ENCODE measurements at places on chromosomes 7 and 10.
A peak's percentile ranks its signal among the peaks of the same experiment; 100 is the strongest.

DNA sequence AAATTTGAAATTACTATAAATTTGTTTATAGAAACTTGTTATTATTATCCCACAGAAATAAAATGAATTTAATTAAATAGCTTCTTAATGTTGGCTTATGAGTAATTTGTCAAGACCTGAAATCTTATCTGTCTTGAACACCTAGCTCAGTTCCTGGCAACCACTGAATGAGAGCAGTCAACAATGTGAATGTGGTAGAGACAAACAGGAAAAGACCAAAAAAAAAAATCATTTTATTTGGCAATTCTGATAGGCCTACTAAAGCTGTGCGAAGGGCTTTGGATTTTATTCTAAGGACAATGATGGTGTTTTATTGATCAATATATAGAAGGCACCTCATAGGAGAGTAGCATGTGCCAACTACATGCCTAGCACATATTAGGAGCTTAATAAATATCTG lies 127.8 kb upstream of the RSU1 start:
- DNase-seq = no peak

DNA sequence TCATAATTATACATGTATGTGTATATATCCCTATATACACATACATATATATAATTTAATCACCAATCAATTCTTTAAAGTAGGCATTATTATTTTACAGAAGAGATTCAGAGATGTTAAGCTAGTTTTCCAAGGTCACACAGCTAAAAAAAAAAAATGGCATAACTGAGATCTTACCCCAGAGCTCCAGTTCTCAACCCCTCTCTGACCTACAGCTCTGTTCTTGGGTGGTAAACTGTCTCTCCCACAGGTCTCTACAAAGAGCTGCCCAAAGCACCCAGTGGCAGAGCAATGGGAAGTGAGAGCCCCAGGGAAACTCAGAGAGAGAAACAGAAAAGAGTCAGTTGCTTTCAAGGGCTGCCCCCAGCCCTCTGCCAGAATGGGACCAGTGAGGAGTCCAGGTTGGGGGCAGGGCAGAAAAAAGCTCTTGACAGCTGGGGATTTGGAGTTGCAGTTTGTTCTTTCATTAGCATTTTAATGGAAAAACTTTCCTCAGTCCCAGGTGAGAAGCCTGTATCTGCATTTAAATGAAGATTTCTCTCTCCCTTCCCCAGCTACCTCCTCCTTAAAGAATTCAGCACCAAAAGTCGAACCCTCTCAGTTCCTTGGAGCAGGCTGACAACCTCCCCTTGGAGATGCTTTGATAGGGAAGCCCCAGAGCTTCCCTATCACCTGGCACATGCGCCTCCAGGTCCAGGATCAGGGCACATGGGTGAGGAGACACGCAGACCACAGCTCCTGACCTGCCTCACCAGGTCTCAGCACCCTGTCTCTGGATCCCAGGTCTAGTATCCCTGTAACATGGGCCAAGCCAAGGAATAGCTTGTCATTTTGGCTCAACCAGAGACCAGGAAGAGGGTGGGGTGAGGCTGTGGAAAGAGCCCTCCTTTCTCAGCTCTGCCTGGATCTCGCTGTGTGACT lies 388.1 kb downstream of the PLXNA4 start:
- DNase-seq = no peak

DNA sequence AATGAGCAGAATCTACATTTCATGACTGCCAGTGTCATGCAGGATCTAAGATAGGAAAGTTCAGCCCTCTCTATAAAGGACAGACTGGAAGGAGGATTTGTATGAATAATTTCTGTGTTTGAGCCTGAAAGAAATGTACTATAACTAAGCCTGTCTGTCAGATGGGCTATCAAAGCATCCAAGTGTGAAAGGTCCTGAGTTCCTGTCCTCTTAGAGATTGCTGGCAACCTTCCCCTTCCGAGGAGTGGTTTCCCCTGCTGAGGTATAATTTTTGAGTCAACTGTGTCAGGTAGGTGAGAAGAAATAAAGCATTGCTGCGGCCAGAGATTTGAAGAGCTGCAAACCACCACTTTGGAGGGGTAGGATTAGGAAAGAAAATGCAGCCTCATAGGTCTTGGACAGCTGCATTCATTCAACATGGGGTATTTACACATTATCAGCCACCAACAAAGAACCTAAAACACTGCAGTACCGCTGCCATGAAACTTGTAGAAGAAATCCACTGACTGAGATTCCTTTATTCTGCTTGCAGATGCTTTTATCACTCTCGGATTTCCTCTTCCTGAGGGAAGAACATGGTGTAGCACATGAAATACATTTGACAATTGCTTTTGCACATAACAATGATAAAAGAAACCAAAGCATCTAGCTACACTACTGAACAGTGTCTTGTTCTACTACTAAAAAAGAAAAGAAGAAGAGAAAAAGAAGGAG lies 189.1 kb downstream of the DGKI start:
- no peak for DNase-seq

DNA sequence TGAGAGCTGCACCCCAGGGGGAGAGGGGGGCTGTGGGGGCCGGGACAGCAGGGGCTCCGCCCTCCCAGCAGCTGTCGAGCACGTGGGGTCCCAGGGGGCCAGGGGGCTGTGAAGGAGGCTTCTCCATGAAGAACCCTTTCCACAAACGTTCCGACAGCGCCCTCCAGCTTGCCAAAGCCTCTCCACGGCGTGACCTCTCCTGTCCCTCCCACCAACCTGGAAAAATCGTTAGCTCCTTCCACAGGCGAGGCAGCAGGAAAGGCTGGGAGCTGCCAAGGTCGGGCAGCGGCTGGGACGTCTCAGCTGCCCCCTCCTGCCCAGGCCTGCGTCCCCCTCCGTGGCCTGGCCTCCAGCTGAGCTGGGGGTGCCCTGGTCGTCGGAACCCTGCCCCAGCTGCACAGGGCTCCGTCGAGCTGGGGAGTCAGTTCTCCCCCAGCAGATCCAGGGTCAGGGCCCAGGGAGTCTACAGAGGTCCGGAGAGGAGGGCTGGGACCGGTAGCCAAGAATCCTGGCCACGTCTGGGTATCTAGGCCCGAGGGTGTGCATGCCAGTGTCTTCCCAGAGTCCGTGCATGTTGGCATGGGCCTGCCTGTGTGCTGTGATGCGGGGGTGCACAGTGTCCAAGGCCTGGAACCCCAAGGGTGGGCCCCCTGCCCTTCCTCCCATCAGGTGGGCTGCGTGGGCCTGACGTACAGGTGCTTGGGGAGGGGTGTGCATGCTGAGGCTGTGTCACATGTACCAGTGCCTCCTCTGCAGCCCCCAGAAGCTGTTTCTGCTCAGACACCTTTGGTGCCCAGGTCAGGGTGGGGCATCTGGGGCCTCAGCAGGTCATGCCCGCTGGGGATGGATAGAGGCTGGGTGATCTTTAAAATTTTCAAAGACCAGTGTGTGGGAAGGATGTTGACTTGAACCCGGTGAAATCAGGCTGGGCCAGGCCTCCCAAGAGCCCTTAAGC lies 66.5 kb downstream of the UNCX start:
- DNase-seq = no peak

DNA sequence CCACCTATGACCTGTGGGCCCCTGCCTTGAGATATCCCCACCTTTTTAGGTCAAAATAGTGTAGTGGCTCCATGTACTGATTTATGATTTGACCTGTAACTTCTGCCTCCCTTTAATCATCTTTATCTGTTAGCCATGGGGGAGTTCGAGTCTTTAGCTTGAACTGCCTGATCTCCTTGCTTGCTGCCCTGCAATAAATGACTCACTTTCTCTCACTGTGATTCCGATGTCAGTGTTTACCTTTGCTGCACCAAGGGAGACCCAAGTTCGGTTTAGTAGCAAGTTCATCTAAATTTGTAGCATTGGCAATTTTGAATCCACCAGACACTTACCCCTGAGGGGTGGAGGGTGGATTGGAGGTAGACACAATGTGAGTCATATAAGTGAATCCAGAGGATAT lies 814.6 kb upstream of the AUTS2 start:
- DNase-seq = no peak

DNA sequence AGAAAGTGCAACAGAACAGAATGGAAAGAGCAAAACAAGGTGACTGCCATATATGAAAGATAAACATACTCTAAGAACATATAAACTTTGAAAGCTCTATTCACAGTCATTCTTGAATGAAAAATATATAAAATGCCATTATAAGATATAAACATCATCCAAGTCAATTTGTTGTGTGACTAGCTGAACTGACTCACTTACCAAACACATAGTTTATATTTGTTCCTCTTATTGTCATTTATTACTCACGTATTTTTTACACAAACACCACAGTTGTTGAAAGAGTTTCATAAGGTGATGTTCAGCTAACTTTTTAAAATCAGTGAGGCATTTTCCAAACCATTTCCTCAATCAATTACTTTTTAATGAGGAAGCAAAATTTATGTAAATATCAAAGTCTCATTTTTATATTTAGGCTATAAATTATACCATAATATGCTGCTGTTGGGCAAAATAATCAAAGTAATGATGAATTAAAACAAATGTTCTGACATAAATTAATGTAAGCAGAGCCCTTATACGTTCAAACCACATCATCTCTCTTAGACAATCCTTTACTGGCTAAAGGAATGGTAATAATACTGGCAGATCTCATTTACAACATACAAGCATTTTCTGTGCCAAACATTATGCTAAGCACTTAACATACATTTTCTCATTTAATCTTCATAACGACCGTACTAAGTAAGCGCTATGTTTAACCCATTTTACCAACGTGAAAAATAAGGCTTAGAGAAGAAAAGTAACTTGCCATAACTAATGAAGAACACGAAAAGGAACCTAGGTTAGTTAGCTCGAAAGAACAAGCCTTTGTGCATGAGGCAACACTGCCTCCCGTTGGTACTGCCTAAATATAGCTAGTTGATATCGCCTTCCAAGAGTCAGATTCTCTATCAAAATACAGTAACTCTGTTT lies 7.3 kb downstream of the LRRN3 start:
- DNase-seq = no peak

DNA sequence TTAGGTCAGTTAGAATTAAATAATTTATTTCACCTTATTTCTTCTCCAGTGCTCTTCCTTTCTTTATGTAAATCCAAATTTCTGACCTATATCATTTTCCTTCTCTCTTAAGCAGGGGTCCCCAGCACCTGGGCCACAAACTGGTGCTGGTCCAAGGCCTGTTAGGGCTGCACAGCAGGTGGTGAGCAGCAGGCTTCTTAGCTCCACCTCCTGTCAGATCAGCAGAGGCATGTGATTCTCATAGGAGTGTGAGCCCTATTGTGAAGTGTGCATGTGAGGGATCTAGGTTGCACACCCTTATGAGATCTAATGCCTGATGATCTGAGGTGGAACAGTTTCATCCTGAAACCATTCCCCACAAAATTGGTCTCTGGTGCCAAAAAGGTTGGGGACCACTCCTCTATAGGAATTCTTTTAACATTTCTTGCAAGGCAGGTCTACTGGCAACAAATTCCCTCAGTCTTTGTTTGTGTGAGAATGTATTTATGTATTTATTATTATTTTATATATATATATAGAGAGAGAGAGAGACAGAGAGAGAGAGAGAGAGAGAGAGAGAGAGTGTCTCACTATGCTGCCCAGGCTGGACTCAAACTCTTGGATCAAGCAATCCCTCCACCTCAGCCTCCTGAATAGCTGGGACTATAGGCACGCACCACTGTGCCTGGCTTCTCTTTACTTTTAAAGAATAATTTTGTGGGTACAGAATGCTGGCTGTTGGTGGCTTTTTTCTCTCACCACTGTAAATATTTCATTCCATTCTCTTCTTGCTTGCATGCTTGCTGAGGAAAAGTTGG lies 4.3 kb upstream of the ABCC2 start:
- DNase-seq = no peak

- DNase-seq = no peak
These were observed 7.9 kb upstream of the WIPF3 start for GRCh38 chr7:29798422-29798821.

GRCh38 chr10:43706166-43706565 lies 57.5 kb upstream of the ZNF32 start:
- no peak for DNase-seq

DNA sequence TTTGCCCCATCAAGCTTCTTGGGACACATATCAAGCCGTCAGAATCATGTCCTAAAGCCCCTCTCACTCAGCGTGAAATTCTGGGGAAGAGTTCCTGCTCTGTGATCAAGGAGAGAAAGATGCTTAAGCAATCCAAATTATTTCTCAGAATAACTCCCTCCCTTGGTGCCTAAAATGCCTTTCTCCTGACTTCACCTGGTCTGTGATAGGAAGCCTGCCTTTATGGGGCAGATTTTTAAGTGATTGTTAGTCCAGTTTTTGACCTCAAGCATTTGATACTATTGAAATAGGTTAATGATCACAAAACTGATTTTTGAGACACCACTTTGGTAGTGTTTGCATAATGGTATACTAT lies 76.4 kb upstream of the MAGI2 start:
- no peak for DNase-seq

GRCh38 chr7:47357863-47358262 lies 224.0 kb downstream of the TNS3 start:
- DNase-seq = no peak

GRCh38 chr7:44497155-44498027 lies 6.9 kb upstream of the NUDCD3 start:
- DNase-seq = no peak

- no peak for DNase-seq
These were observed 610.6 kb upstream of the NRP1 start for GRCh38 chr10:33945051-33945450.

DNA sequence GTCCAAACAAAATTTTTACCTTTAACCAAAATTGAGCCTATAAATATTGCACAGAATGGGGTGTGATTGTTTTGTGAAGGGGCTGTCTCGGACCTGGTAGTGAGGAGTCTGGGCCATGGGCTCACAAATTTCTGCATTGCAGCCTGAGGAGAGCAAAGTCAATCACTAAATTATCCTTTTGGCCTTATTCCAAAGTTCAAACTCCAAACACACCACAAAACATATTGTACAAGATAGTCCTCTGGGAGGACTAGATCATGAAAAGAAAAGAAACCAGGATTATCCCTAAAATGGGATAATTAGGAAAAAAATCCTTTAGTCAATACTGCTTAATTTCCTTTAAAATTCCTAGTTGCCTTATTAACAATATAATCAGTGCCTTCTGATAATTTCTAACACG lies 115.5 kb downstream of the BUB3 start:
- DNase-seq = no peak

- no peak for DNase-seq
These were observed 35.0 kb downstream of the SH3PXD2A start for GRCh38 chr10:103820101-103821062.

GRCh38 chr7:4775848-4776623 lies 613 bp downstream of the AP5Z1 start:
- peak; percentile 64 for DNase-seq

- no peak for DNase-seq
These were observed 25.8 kb upstream of the EGFR start for GRCh38 chr7:54992871-54993475.

DNA sequence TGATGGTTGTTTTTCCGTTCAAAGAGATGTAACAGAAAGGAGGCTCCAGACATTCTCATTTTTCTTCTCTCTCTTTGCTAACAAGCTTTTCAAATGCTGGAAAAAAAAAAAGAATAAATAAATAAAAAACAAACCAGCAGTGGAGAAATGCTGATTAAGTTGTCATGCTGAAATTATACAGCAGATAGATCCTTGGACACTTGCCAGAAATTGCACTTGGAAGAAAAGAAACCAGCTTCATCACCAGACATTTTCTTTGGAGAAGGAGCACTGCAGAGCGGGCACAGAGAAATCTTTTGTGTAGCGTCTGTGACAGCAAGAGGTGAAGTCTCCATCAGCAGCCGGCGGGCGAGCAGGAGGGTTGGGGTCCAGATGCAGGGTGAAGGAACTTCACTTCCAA lies 55.8 kb downstream of the CLRN3 start:
- DNase-seq = no peak

All from immature natural killer cell (primary cell).